Stimulated activated naive B cell treated with anti-CD40 and anti-IgM and Interleukin-4, amounts not matched to agents 10 μg/mL and 1 μg/mL and 100 μg/mL, for 72 hours (primary cell): ENCODE measurements at places on chromosomes 5 and 9.

- DNase-seq, result peak; percentile 6
Measured at GRCh38 chr5:91225848-91226686, 157.1 kb downstream of the ARRDC3 start.

GRCh38 chr5:79712741-79713140 is 23.1 kb downstream of the CMYA5 start:
- no peak for DNase-seq

- no peak for DNase-seq
Measured at GRCh38 chr9:129803676-129804060, 684 bp downstream of the TOR1B start.

- peak; percentile 8 for DNase-seq
Measured at GRCh38 chr9:78821126-78821822, 524.3 kb downstream of the PSAT1 start.
